Effector memory CD8-positive, alpha-beta T cell (primary cell): ENCODE measurements at places on chromosomes 4 and X.

- no peak overlapping the region for H3K4me3 ChIP-seq
- DNase-seq, result no peak
- no peak overlapping the region for H3K27ac ChIP-seq
Observed at GRCh38 chr4:86974551-86974994, 39.8 kb downstream of the AFF1 start.

DNA sequence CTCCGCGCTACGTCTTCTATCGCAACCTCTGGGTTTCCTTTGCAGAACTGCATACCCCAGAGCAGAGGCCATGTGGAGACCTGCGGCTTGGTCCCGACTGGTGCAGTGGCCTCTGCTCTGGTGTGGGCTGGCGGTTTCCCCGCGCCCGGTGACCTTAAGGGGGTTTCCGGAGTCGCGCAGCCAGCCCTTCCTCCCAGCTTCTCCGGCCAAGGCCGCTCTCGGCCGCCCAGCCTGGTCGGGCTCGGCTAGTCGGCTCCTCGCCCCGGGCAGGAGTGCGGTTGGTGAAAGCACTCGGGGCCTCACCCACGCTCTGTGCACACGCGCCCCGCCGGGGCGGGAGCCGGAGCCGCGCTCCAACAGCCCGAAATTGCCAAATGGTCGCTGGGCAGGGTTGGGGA lies 84.9 kb downstream of the BCOR start:
- peak overlapping the region; percentile 46 for H3K27ac ChIP-seq
- no peak for DNase-seq
- H3K27me3 ChIP-seq, result peaks cover 2% of the 10 kb centered on the region
- H3K36me3 ChIP-seq, result peaks cover 38% of the 10 kb centered on the region

- peak overlapping the region; percentile 61 for H3K4me3 ChIP-seq
- H3K27ac ChIP-seq, result peak overlapping the region; percentile 57
- DNase-seq, result no peak
- H3K4me1 ChIP-seq, result peaks cover 17% of the 10 kb centered on the region
Observed at GRCh38 chr4:158778156-158778711, 9.4 kb downstream of the FNIP2 start.

DNA sequence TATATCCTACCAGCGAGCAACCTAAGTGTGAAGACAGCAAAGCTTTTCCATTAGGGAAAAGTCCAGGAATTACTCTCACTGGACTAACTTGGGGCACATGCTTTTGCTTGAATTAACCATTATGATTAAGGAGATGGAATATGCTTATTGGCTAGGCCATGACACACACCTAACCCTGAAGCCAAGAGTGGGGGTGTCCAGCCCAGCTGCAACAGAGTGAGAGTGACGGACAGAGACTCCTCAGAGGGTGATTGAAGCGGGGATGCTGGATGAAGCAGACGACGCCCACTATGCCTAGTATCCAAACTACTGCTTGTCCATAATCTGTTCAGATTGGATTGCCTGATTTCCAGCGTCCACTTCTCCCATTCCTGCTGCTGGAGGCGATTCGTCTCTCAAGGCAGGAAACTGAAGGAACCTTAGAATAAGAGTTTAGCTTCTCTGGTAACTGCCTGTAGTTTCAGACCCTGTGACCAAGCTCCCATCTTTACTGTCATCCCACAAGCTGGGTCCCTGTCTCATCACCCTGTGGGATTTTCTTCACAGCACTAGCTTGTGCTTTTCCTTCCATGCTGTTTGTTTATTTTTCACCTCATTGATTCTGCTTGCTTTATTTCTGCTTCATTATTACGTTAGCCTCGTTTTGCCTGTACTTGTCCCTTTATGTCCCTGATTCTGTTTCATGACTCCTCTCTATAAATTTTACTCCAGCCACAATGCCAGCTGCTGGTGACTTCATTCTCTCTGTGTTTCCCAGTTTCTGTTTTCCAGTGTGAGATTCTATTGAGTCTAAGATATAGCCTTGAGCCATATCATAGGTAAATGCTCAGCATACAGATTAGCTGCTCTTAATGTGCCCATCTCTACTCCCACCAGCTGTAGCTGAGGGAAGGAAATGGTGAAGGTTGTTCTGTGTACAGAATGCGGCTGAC lies 19.0 kb downstream of the FAM47E start:
- H3K4me1 ChIP-seq, result no peaks in the 10 kb centered on the region
- peaks cover 31% of the 10 kb centered on the region for H3K27me3 ChIP-seq
- H3K27ac ChIP-seq, result no peak overlapping the region
- H3K36me3 ChIP-seq, result no peaks in the 10 kb centered on the region

DNA sequence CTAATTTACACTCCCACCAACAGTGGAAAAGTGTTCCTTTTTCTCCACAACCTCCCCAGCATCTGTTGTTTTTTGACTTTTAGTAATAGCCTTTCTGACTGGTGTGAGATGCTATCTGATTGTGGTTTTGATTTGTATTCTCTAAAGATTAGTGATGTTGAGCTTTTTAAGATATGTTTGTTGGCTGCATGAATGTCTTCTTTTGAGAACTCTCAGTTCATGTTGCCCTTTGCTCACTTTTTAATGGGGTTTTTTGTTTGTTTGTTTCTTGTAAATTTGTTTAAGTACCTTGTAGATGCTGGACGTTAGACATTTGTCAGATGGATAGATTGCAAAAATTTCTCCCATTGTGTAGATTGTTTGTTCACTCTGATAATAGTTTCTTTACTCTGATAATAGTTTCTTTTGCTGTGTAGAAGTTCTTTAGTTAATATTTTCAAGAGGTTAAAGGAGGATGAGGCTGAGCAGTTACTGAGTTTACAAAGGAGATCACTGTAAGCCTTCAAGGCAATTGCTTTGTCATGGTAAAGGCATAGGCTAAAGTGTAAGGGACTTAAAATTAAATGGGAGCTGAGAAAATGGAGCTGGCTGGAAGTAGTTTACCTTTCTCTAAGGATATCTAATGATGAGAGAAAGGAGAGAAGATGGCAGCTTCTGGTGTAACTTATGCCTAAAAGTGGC lies 323.4 kb downstream of the PCDH7 start:
- no peak overlapping the region for H3K4me3 ChIP-seq
- no peak for DNase-seq
- H3K27me3 ChIP-seq, result no peaks in the 10 kb centered on the region

- H3K4me1 ChIP-seq, result peaks cover 14% of the 10 kb centered on the region
- H3K27me3 ChIP-seq, result no peaks in the 10 kb centered on the region
- no peak overlapping the region for H3K4me3 ChIP-seq
- no peak overlapping the region for H3K27ac ChIP-seq
Observed at GRCh38 chr4:106316773-106317409, 541 bp downstream of the AIMP1 start.

- H3K27ac ChIP-seq, result no peak overlapping the region
- no peaks in the 10 kb centered on the region for H3K4me1 ChIP-seq
- H3K4me3 ChIP-seq, result no peak overlapping the region
- no peak for DNase-seq
Observed at GRCh38 chrX:4708970-4709760, 995.7 kb upstream of the PRKX start.

DNA sequence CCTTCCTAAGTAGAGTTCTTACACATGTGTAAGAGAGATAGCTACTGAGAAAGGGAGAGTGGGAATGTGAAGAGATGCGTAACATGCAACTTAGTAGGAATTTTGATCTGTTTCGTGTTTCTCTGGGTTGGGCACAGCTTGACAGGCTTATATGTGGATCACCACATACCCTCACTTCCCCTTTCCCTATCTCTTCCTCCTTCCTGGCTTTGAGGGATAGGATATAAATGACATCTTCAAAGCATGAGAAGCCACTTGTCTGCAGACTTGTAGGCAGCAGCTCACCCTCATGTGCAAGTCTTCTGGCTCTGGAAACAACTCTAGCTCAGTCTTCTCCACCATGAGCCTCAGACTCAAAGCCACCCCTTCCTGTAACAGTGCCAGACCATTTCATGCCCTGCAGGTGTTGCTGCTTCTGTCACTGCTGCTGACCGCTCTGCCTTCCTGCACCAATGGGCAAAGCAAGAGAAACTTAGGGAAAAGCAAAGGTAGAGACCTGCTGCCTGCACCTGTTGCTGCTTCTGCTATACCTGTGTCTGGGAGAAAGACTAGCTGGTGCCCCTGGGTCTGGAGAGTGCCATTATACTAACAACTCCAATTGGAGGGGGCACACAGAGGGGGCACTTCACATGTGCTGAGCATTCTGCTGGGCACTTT lies 5.4 kb upstream of the PF4V1 start:
- H3K4me1 ChIP-seq, result no peaks in the 10 kb centered on the region
- DNase-seq, result no peak
- peaks cover 3% of the 10 kb centered on the region for H3K36me3 ChIP-seq
- H3K27me3 ChIP-seq, result no peaks in the 10 kb centered on the region
- H3K27ac ChIP-seq, result no peak overlapping the region

- H3K27me3 ChIP-seq, result peaks cover under 1% of the 10 kb centered on the region
- no peaks in the 10 kb centered on the region for H3K4me1 ChIP-seq
- DNase-seq, result no peak
- no peak overlapping the region for H3K4me3 ChIP-seq
- H3K36me3 ChIP-seq, result no peaks in the 10 kb centered on the region
- no peak overlapping the region for H3K27ac ChIP-seq
Observed at GRCh38 chr4:140615451-140615850, 46.7 kb upstream of the UCP1 start.

DNA sequence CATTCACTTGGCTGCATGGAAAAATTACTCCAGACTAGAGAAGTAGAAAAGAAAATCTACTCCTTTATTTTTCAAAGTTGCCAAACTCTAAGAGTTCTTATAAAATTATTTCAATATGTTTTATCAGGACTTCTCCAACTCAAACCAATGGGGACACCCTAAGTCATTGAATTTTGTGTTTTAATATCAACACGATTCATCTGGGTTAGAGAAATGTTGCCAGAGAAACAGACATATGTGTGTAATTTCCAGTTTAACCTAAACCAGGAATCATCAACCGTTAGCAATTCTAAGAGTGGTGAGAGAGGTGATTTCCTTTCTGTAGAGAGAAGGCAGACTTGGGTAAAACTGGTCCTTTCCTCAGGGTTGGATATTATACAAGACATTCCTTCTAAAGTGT lies 291.8 kb downstream of the LDB2 start:
- no peaks in the 10 kb centered on the region for H3K27me3 ChIP-seq

- no peaks in the 10 kb centered on the region for H3K4me1 ChIP-seq
- H3K36me3 ChIP-seq, result no peaks in the 10 kb centered on the region
- H3K4me3 ChIP-seq, result no peak overlapping the region
- H3K27me3 ChIP-seq, result peaks cover 6% of the 10 kb centered on the region
- DNase-seq, result no peak
- no peak overlapping the region for H3K27ac ChIP-seq
Observed at GRCh38 chr4:75834772-75835154, 67.5 kb downstream of the PPEF2 start.

- DNase-seq, result no peak
- peaks cover 1% of the 10 kb centered on the region for H3K4me1 ChIP-seq
- no peak overlapping the region for H3K27ac ChIP-seq
- H3K27me3 ChIP-seq, result no peaks in the 10 kb centered on the region
Observed at GRCh38 chr4:89704651-89705395, 132.1 kb downstream of the SNCA start.

- H3K4me3 ChIP-seq, result no peak overlapping the region
- no peaks in the 10 kb centered on the region for H3K27me3 ChIP-seq
- DNase-seq, result no peak
- H3K27ac ChIP-seq, result no peak overlapping the region
- no peaks in the 10 kb centered on the region for H3K36me3 ChIP-seq
- H3K4me1 ChIP-seq, result no peaks in the 10 kb centered on the region
Observed at GRCh38 chr4:85879518-85879917, 404.6 kb downstream of the ARHGAP24 start.

DNA sequence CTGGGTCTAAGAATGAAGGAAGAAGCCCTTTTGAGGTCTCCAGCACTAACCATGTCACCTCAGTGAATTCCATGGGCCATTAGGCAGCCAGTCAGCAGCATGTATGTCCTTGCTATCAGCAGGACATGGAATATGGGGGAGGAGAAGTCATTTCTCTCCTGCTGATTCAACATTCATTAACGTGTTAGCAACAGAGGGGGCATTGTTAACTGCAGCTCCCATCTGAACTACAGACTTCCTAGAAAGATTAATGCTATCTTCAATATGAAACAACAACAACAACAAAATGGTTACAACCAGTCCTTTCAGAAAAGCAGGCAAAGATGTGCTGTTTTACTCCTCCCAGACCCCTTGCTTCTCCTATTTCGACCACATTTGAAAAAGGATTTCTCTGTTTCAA lies 120.4 kb upstream of the SLC34A2 start:
- no peak overlapping the region for H3K4me3 ChIP-seq
- DNase-seq, result no peak
- H3K36me3 ChIP-seq, result no peaks in the 10 kb centered on the region

DNA sequence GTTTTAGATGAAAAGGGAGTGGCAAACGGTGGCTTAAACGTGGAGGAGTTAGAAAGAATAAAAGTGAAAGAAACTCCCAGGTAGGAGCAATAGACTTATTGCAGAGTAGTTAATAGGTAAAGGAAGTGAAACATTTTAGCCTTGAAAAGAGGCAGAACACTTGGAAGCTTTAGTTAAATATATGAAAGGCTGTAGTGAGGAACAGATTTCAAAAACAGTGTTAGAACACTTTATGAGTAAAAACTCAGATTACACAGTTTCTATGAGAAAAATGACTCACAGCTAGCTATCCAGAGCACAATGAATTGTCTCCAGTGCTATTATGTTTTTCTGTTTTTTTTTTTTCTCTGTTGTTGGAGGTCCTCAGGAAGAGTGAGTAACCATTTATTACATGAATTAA lies 45.8 kb downstream of the TACR3 start:
- no peaks in the 10 kb centered on the region for H3K4me1 ChIP-seq
- no peak overlapping the region for H3K4me3 ChIP-seq
- no peak overlapping the region for H3K27ac ChIP-seq
- H3K27me3 ChIP-seq, result no peaks in the 10 kb centered on the region
- no peak for DNase-seq

DNA sequence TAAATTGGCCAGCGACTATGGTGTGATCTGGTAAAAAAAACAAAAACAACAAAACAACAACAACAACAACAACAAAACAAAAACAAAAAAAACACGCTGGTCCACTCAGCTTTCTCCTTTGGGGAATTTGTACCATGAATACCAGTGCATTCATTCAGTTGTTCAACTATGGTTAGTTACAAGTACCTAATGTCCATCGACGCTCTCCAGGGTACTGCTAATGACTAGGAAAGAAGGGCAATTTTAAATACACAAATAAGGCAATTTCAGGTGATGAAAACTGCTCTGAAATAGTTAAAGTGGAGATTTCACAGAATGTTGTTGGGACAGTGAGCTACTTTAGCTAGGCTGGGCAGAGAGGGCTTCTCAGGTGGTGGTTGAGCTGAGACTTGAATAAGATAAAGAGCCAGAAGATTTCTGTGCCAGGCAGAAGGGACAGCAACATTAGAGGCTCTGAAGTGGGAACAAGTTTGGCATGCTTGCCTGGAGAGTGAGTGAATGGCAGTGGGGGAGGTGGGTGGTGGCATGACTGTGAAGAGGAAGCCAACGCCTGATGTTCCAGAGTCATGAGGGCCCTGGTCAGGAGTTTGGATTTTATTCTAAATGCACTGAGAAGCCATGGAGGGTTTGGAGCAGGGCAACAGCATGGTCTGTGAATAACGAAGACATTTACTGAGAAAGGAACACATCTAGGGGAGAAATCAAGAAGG lies 45.9 kb upstream of the PGRMC2 start:
- H3K27me3 ChIP-seq, result no peaks in the 10 kb centered on the region
- H3K4me1 ChIP-seq, result no peaks in the 10 kb centered on the region
- H3K27ac ChIP-seq, result no peak overlapping the region
- DNase-seq, result no peak

GRCh38 chr4:102828497-102828808 lies 1.1 kb upstream of the UBE2D3 start:
- no peaks in the 10 kb centered on the region for H3K36me3 ChIP-seq
- no peaks in the 10 kb centered on the region for H3K27me3 ChIP-seq
- H3K4me1 ChIP-seq, result peaks cover 23% of the 10 kb centered on the region
- H3K4me3 ChIP-seq, result no peak overlapping the region
- DNase-seq, result no peak

GRCh38 chr4:149793459-149793858 lies 22.2 kb downstream of the IQCM start:
- no peak overlapping the region for H3K27ac ChIP-seq
- H3K27me3 ChIP-seq, result no peaks in the 10 kb centered on the region
- no peaks in the 10 kb centered on the region for H3K36me3 ChIP-seq
- no peak for DNase-seq
- no peak overlapping the region for H3K4me3 ChIP-seq
